ENCODE measurements at places on chromosomes 5 and 9. TPM values are rescaled to one million over a fixed set of nuclear protein-coding genes. Genes with fewer than 3 reads are reported as not detected.

The C9orf40 gene
- polyA plus RNA-seq, result 7.0 TPM

The SLC26A2 gene
- polyA plus RNA-seq, result 18.2 TPM

The SELENOP gene
- 420 TPM for polyA plus RNA-seq

The CDH10 gene
- 10.9 TPM for polyA plus RNA-seq

The JAKMIP2 gene
- polyA plus RNA-seq, result 3.5 TPM

The TRIM14 gene
- polyA plus RNA-seq, result 4.5 TPM

The OR1J4 gene
- polyA plus RNA-seq, result not detected
